ENCODE measurements at places on chromosomes 13 and 19.

DNA sequence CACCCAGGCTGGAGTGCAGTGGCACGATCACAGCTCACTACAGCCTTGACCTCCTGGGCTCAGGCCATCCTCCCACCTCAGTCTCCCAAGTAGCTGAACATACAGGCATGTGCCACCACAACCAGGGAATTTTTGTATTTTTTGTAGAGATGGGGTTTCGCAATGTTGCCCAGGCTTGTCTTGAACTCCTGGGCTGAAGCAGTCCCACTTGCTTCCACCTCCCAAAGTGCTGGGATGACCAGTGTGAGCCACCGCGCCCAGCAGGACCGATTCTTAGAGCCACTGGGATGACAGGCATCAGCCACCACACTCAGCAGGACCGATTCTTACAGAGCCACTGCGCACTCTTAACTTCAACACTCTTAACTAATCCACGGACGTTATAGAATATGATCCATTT is 54.9 kb upstream of the RANBP3 start:
- DNase-seq: no peak

- DNase-seq: no peak
Measured at GRCh38 chr19:18529782-18530181, 7.9 kb upstream of the ELL start.

- peak; percentile 43 for DNase-seq
Measured at GRCh38 chr19:46714444-46715106, 2.3 kb downstream of the PRKD2 start.

- peak; percentile 74 for DNase-seq
Measured at GRCh38 chr19:41531438-41532311, 44.3 kb upstream of the CEACAM21 start.

DNA sequence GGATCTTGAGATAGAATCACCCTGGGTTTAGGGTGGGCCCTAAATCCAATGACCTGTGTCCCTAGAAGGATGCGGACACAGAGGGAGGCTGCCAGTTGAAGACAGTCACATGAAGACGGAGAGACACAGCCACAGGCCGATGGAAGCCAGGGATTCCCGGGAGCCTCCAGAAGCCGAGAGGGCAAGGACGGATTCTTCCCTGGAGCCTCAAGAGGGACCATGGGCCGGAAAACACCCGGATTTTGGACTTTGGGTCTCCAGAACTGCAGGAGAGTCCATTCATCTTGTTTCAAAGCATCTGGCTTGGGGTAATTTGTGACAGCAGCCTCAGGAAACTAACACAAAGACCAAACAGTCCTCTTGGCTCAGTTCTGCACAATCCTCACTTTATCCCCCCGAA is 2.3 kb downstream of the TMEM86B start:
- no peak for DNase-seq

DNA sequence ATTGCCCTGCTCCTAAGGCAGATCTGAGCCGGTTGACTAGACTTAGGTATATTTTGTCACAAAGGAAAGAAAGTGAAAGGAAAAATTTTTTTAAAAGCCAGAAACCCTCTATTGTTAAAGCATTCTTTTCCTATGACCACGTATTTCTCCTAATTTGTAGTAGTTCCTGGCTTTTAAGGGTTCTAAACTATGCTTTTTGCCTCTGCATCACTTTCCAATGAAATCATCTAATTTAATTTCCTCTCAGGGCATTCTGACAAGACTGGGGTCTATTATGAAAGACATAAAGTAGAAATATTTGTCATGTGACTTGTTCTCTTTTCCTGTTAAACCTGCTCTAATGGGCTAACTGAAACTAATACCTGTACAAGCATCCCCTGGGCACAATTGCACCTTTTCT is 233.0 kb upstream of the PRR20A start:
- DNase-seq: no peak

DNA sequence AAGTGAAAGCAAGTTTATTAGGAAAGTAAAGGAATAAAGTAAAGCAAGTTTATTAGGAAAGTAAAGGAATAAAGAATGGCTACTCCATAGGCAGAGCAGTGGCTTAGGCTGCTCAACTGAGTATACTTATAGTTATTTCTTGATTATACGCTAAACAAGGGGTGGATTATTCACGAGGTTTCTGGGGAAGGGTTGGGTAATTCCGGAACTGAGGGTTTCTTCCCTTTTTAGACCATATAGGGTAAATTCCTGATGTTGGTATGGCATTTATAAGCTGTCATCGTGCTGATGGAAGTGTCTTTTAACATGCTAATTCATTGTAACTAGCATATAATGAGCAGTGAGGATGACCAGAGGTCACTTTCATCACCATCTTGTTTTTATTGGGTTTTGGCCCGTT is 194.3 kb downstream of the DLEU7 start:
- no peak for DNase-seq

- no peak for DNase-seq
Measured at GRCh38 chr13:113852536-113853517, 11.0 kb downstream of the GAS6 start.

Measured in activated T-cell treated with anti-CD3 and anti-CD28 coated beads for 48 hours (primary cell).